ENCODE measurements at places on chromosomes 3 and 15.

- peak; percentile 87 for DNase-seq
Measured at GRCh38 chr15:69668039-69668705, 215.6 kb downstream of the RPLP1 start.

GRCh38 chr15:45640616-45641015, 5.8 kb downstream of the SQOR start:
- no peak for DNase-seq

GRCh38 chr15:84748274-84749110, at the start of gene ZNF592:
TSS of gene ZNF592 (plus strand) at chr15:84748592. CDS start at chr15:84782676, 34,084 bp downstream.
- peak; percentile 46 for DNase-seq

DNA sequence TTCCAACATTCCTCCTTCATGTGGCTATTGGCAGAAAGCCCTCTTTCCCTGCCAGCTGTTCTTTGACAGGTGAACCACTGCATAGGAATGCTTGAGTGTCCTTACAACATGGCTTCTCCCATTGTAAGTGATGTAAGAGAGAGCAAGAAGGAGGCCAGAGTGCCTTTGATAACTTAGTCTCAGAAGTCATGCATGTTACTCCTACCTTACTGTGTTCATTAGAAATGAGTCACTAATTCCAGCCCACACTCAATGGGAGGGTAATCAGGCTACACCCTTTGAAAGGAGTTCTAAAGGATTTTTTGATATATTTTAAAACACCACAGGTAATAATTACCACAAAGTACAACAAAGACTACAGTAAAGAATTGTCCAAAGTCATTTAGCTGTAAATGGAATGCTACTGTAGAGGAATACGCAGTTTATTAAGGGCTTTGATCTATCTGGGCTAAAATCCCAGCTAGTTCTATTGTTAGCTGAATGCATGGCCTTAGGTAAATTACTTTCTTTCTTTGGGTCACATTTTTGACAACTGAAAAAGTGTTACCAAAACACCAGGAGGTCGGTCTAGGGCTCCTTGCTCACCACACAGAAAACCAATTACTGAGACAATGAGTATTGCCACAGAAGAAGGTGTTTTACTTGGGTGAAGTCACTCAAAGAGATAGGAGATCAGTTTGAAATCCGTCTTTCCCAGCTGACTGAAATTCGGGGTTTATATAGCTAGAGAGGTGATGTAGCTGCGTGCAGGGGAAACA, 154.9 kb downstream of the GRM7 start:
- no peak for DNase-seq

DNA sequence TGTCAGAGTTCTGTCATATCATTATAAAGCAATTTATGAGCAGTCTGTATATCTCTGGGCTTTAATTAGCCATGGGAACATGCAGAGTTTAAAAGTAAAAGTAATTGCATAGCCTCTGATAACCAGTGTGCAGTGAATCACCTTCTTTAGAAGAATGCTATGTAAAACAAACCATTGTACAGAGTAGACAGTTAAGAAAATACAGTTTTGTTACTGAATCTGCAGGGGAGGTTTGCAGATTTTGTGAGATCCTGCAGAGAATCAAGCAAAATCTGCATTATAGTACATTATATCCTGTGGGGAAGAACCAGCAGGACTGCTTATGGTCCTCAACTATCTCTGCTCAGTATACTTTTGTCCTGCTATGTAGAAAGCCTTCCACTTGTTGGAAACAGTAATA, 396.2 kb upstream of the NAALADL2 start:
- no peak for DNase-seq

DNA sequence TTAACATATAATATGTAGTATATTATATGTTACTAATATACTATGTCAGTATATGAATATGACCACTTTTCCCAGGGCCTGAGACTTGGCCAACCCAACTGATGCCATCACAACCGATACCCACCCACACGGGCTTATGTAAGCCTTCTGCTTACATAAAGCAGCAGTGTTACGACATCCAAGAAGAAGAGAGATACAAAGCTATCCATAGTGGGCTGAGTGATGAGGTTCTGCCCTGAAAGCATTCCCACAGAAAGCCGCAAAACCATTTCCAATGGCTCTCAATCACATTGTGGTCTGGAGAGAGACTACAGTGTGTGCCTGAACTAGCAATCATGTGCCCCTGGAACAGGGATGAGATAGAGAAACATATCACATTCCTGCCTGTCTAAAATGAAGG, 177.9 kb downstream of the PLOD2 start:
- DNase-seq, result no peak

DNA sequence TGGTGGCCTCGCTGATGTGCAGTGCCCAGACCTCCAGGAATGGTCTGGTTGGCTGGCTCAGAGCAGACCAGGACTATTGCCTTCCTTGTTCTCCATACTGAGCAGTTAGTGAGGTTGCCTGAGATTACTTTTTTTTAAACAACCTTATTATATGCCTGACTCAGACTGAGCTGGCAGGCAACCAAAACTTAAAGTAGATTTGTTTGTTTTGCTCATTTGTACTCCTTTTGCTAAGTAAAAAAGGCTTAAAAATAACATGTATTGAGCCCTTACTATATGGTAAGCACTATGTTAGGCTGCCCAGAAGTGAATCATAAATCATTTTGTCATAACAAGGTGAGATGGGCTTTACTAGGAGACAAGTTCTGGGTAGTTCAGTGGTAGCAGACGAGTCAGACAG, 92.4 kb downstream of the GHSR start:
- no peak for DNase-seq

- DNase-seq, result no peak
Measured at GRCh38 chr15:70067681-70068080, 30.0 kb downstream of the TLE3 start.

DNA sequence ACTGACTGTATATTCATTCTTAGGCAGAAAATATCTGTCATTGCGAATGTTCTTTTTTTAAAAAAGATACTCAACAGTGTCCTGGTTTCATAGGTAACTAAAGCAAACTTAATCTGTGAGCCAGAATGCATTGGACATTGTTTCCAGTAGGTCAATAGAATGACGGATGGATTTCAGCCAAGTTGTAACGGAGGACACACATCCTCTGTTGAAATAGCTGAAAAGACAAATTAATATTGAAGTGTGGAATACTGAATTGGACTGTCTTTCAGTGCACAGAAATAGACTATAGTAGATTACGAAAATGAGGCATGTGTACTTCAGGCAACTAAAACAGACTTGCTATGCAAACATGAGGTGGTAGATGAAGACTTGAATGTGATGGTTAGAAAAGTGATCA, 461.6 kb downstream of the WDR72 start:
- DNase-seq, result no peak

- DNase-seq, result no peak
Measured at GRCh38 chr15:96058103-96058851, 272.2 kb upstream of the NR2F2 start.

DNA sequence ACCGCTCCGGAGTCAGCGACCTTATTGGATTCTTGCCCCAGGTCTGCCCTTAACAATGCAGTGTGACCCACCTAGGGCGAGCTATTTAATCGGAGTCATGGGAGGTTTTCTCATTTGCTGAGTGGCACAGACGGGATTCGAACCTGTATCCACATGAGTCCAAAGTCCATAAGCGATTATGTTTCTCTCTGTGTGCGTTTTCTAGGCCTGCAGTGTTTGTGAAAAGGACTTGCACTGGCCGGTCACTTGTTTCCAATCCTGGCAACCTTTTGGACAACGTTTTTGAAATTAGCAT, 691 bp upstream of the HDGFL3 start:
- no peak for DNase-seq

DNA sequence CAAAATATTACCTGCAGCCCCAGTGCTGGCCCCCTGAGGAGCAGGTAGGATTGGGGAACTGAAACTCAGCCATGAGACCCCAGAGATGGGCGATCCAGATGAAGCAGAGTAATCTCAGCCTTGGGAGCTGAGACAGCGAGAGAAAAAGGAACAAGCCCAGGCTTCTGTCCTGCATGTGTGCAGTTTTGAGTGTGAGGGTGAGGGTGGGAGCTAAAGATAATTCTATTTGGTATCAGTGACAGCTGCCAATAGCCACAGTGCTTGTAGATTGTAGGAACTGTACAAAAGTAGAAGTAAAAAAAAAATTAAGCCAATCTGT, 5.9 kb downstream of the ATP8B4 start:
- no peak for DNase-seq

DNA sequence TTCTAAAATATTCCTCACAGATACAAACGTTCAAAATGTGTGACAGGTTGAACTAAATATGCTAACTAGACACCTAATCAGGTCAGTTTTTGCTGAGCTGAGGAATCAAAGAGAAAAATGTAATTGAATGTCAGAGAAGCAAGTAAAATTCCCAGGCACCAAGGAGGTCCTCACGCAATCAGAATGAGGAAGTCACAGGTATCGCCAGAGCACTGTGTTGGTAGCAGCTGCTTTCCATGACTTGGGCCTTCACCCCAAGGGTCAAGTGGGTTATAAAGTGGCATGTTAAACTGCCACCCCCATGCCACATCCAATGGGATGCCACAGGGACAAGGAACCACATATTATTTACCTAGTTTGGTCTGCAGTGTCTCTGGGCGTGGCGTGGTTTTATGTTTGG, 125.0 kb downstream of the TFG start:
- DNase-seq, result no peak

- no peak for DNase-seq
Measured at GRCh38 chr15:69825941-69826818, 271.5 kb downstream of the TLE3 start.

- no peak for DNase-seq
Measured at GRCh38 chr3:58609990-58610389, 32.8 kb upstream of the FAM107A start.

- DNase-seq, result no peak
Measured at GRCh38 chr3:134255404-134255803, 4.7 kb upstream of the RYK start.

- no peak for DNase-seq
Measured at GRCh38 chr3:155629056-155629455, 115.8 kb downstream of the PLCH1 start.

- no peak for DNase-seq
Measured at GRCh38 chr3:70947579-70947978, 635.1 kb upstream of the MDFIC2 start.

- DNase-seq, result no peak
Measured at GRCh38 chr3:12916159-12916558, 74.8 kb upstream of the RPL32 start.

DNA sequence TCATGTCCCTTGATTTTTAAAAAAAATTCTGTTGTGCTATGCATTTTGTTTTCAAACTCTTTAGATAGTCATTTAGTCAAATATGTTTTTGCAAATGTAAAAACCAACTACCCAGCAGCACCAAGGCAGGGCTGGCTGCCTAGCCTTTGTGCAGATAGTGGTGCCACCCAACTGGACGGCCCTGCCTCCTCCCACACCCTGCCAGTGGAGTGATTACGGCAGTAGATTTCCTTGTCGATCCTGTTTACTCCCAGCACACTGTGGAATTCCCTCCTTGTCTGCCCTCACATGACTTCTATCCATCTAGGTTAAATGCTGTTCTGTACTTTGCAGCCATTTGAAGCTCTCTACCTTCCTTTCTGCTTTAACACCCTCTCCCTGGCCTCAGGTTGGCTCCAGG, 79.4 kb upstream of the PLXNA1 start:
- no peak for DNase-seq

DNA sequence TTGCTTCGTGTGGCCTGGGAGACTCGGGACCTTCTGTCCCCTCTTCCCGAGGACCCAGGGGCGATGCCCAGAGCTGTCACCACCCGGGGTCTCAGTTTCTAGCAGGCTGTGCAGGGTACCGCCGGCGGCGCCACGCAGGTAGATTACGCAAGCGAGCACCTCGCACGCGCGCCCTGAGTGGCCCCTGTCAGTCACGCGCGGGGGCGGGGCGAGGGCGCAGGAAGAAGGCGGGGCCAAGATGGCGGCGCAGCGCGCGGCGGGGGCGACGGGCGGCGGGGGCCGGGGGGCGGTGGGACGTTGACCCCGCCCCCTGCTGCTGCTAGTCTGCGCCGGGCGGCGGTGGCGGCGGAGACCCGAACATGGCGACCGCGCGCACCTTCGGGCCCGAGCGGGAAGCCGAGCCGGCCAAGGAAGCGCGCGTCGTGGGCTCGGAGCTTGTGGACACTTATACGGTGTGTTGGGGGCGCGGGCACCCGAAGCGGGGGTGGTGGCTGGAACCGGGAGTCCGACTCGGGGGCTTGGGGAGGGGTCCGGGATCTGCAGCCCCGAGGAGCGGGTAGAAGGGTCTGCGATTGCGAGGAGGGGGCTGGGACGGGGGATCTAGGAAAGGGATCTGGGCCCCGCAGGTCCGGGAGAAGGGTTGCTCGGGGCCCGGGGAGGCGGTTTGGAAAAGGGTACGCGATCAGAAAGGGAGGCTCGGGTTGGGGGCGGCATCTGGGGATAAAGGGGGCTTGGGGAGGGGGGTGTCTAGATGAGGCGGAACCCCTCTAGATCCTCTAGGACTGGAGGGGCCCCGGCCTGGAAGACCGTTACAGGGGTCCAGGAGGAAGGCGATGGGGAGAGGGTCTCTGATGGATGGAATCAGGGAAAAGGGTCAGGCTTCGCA, at the start of gene NISCH:
Gene NISCH (plus strand): TSS at position 322 of the 886 bp plus-strand sequence. CDS start 38 bp downstream, at position 360.
- DNase-seq, result peak; percentile 63

DNA sequence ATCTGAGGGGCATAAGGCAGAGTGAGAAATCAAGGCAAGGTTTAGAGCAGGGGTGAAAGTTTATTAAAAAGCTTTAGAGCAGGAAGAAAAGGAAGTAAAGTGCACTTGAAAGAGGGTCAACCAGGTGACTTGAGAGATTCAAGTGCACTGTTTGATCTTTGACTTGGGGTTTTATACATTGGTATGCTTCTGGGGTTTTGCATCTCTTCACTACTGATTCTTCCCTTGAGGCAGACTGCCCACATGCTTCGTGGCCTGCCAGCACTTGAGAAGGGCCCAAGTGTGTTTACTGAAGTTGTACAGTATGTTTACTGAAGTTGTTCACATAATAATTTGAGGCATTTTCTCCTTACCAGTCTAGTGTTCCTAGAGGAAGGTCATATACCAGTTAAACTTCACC, 367.0 kb upstream of the UBE2E2 start:
- no peak for DNase-seq

DNA sequence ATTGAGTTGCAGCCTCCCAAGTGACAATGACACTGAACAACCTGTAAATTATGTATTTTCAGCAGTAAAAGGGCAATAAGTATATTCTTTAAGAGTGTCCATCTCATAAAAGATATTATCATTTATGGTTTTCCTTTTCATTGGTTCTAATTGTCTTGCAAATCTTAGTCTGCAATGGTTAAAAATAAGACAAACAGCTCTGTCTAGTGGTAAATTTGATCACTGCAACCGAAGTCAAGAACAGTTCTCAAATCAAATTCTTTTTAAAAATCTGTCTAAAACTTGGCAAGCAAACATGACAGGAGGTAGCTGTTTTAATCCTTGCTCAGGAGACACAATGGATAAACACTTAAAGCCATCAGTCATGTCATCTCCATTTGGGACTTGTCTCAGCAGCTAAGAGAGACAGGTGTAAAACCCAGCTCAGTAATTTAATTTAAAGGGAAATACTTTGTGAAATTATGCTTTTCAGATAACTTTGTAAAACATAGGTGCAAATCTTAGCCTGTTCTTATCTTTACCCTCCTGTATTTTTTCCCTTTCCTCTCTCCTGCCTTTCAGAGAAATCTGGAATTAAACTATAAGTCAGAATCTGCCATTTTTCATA, 150.3 kb upstream of the ARHGEF26 start:
- peak; percentile 3 for DNase-seq

- DNase-seq, result peak; percentile 29
Measured at GRCh38 chr3:159884661-159885402, 103.8 kb upstream of the IL12A start.

- DNase-seq, result no peak
Measured at GRCh38 chr3:175869404-175869803, 1010.3 kb downstream of the NAALADL2 start.

Measured in NCI-H2171 treated with DMSO at 0.1 percent for 48 hours (cell line).